Stimulated activated CD4-positive, alpha-beta T cell treated with anti-CD3 and anti-CD28 coated beads, Interleukin-12 subunit alpha, Interleukin-12 subunit beta, amount 100 ng/mL, for 24 hours (primary cell): ENCODE measurements at places on chromosomes 11 and 22.

GRCh38 chr11:76655501-76656049 is 15.0 kb downstream of the LRRC32 start:
- DNase-seq = no peak

DNA sequence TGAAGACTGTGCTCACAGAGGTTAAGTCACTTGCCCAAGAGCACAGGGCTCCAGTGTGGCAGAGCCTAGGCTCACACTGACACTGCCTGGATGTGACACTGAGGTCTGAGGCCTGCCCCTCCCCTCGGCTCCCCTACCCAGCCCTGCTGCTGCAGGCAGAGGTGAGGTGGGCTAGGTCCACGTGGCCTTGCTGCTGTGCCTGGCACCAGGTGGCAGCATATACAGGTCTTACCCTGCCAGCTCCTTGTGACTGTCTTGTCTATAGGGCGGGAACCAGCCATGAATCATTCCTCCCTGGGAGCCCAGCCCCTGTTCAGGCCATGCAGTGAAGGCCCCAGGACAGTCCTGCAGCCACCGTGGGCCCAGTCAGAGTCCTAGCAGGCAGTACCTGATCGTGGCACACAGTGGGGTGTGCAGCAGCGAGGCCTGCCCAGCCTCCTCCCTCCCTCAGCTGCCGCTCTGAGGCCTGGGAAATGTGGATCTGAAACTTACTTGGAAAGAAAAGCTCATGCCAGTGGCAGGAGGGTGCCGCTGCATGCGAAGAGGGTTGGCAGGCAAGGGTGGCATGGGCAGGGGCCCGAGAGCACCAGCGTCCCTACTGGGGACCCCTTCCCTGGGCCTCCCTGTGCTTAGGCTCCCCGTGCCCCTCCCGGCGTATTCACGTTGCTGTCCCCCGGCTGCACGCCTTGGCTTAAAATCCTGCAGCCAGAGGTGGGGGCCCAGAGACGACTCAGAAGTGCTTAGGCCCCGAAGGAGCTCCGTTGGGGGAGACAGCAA is 1.2 kb upstream of the CERK start:
- no peak for DNase-seq

- DNase-seq = no peak
Measured at GRCh38 chr11:8067567-8067928, 13.5 kb upstream of the TUB start.

- DNase-seq = no peak
Measured at GRCh38 chr22:36026741-36027140, 1.9 kb downstream of the RBFOX2 start.

DNA sequence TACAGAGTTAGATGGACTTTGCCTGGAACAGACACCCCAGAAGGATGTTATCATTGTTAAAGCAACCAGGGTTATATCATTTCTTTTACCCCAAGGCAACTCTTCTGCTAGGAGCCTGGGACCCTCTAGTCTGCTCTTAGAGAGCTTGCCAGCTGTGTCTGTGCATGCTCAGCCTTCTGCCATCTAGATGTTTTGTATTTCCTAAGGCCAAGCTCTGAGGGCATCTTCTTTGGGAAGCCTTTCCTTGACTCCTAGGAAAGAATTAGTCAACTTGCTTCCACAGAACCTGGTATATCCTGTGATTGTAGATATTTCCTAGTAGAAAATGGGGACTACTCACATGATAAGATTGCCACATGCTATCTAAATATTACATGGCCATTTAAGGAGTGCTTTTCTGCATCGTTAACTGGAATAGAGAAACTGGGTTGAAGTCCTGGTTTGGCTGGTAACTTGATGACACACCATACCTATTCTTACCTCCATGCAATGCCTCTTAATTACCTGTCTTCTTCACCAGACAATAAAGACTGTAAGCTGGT is 87.6 kb downstream of the STIM1 start:
- no peak for DNase-seq

DNA sequence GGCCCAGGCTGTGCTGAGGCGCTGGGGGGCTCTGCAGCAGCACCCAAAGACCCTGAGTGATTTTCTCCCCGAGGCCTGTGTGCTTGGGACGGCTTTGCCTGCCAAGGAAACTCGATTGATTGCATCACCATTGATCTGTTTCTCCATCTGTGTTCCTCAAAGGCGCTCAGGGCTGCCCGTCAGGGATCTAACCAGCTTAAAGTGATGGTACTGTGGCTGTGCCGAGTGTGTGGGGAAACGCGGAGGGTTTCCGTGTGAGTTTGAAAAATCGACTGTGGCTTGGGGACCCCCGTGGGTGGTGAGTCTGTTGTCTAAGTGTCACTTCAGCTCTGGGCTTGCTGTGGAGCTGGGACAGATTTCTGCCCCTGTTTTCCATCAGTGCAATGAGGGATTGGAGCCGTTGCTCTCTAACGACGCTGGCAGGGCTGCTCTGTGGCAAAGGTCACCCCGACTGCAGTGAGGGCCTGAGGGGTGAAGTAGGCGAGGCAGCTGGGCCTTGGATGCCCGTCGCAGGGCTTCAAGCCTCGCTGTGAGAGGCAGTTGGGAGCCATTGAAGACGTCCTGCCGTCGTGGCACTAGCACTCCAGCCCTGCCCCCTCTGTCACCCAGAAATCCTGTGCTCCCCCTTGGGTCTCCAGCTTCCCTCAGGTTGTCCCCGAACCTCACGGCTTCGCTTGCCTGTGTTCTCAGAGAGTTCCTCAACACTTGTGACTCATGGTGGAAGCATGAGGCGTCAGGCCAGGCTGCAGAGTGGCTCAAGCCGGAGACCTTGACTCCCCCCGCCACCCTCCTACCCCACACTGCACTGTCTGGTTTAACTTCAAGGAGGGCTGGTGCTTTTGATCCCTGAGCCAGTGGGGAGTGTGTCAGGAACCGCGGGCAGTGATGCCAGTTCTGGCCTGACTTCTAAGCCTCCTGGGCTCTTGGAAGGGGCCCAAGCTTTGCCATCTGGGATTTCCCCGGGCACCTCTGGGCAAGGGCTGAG is 21.8 kb downstream of the CACNA1I start:
- DNase-seq = no peak

DNA sequence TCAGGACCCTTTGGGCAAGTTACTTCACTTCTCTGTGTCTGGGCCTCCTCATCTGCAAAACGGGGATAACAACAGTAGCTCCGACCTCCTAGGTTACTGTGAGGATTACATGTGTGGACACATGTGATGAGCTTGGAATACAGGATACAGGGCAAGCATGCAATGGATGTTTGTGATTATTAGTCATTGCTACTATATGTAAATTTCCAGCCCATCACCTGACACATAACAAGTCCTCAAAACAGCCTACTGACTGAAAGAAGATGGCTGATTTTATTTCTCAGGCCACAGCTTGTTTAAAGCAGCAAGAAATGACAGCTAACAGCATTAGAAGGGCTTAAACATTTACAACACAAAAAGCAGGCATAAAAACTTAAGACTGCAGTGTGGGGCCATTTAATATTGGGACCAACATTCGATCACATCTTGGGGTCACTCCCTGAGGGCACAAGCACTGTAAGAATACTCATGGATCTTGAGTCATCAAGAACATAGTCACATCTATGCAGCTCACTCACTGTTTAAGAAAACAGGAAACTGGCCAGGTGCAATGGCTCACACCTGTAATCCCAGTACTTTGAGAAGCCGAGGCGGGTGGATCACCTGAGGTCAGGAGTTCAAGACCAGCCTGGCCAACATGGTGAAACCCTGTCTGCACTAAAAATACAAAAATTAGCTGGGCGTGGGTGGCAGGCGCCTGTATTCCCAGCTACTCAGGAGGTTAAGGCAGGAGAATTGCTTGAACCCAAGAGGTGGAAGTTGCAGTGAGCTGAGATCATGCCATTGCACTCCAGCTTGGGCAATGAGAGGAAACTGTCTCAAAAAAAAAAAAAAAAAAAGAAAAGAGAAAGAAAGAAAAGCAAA is 49.5 kb downstream of the ABTB2 start:
- no peak for DNase-seq

GRCh38 chr11:103483996-103484395 is 374.8 kb downstream of the DYNC2H1 start:
- no peak for DNase-seq

GRCh38 chr11:113184498-113184897 is 129.9 kb upstream of the TTC12 start:
- no peak for DNase-seq

DNA sequence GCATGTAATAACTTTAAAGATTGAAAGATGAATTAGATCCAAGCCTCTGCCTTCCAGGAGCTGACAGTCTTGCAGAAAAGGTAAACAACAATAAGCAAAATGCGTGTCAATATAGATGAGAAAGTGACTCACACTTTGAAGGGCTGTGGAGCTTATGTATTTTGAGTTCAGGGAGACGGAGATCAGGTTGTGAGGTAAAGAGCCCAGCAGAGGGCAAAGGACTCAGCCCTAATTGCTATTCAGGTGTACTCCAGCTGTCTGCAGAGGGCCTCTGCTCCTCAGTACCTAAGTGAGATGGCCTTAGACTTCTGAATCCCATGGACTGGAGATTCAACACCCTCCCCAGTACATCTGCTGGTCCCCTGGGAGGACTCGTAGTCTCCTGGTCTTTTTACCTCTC is 22.9 kb upstream of the CTR9 start:
- no peak for DNase-seq

DNA sequence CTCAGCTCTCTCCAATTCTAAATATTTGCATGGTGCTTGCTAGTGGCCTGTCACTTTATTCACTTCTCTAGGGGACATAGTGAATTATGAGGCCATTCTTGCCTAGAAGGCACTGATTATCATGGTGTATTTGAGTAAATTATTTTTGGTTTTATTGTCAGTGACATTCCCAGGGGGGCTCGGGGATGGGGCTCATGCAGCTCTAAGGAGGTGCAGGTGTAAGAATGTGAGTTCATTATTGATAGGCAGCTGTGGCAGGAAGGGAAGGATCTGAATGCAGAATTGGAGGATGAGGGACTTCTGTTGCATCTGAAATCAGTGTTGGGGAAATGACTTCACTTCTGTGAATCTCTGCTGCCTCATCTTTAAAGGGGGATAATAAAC is 53.7 kb upstream of the OR4B1 start:
- no peak for DNase-seq

DNA sequence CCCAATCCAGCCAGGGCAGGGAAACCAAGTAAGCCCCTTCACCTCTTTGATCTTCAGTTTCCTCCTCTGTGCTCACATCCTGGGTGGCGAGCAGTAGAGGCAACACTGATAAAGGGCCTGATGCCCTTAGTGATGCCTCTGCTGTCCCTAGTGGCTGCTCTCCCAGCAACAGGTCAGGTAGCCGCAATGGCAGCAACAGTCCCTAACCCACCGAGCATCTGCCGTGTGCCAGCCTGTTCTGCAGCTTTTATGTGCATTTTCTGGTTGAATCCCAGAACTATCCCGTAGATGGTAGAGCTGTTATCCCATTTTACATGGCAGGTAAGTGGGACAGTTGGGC is 5.2 kb downstream of the SCYL1 start:
- no peak for DNase-seq

GRCh38 chr22:44335903-44336803 is 23.4 kb upstream of the SHISAL1 start:
- DNase-seq = peak; percentile 4

- no peak for DNase-seq
Measured at GRCh38 chr11:103608566-103608965, 427.9 kb upstream of the DDI1 start.

DNA sequence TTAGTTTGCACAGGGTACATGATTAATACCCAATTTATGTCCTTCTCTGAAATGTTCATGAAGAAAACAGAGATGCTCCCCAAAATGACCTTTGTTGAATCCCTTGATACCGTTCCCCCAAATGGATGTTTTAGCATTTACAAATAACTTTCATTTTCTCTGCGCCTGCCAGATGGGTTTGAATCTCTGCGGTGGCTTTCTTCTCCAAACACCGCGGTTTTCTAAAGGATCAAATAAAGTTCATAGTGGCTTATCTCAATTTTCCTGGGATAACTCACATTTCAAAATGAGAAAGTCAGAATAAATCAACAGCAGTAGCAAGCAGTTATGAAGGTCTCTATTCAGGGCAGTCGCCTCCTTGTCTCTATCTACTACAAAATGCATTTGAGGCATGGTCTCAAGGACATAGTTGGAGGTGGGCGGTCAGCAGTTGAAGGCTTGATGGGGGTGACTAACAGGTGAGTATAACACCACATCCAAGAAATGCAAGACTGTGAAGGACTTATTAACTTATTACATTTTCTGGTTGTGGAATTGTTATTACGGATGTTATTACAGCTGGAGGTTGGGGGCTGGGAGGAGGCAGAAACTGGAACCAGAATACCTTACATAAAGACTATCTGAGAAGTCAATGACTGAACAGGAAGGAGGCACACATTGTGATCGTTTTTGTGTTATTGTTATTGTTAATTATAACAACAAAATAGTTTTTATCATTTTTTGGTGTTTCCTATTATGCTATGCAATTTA is 1513.3 kb downstream of the FAM181B start:
- DNase-seq = no peak

DNA sequence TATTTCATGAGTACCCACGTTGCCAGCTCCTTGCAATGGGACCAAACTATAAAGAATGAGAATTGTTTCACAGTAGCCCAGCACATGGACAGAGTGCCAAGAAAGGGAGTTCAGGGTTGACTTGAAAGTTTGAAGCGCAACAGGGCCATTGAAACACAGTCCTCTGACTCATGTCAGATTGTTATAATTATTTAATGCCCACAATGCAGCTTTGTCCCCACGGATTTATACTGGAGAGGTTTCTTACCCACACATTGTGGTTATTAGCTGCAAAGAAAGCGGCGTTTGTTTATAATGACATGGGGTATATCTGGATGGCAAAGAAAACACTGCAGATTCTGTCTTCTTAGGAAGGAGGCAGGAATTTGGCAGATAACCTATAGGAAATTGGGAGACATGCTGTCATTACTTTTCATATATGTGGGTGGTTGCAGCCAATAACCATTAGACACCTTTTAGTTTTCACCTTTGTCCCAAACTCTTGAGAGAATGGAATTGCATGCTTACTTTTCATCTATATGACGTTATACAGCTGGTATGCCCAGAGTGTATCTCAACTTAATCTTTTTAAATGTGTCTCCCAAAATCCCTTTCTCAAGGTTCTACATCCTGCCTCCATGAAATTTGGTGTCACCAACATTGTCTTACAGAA is 143.6 kb downstream of the TEAD1 start:
- no peak for DNase-seq

DNA sequence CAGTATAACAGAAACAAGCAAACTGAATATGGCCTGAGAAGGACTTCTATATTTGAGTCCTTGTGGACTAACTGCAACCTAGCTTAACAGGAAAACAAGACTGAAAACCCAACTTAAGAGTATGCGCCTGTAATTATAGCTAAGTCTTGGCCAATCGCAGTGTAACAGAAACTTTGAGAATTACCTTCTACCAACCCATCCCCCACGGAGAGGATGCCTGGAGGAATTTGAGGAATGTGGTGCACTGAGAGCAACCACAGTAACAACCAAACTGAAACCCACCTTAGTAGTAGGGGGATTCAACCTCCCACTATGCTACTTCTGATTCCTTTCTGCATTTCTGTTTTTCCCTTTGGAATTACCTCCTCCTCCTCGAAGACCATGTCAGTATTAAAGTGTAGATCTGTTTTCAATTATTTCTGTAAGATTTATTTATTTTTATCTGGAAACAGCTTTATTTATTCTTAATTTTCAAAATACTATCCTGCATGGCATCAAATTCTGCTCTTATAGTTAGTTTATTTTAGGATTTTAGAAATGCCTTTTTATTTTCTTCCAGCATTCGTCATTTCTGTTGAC is 393.6 kb downstream of the KCNA4 start:
- no peak for DNase-seq
